ENCODE measurements at places on chromosomes 4 and X.

GRCh38 chrX:54288968-54289367 lies 68.9 kb downstream of the WNK3 start:
- no peak for DNase-seq

- peak; percentile 20 for DNase-seq
Observed at GRCh38 chrX:41421071-41421729, 25.9 kb upstream of the NYX start.

DNA sequence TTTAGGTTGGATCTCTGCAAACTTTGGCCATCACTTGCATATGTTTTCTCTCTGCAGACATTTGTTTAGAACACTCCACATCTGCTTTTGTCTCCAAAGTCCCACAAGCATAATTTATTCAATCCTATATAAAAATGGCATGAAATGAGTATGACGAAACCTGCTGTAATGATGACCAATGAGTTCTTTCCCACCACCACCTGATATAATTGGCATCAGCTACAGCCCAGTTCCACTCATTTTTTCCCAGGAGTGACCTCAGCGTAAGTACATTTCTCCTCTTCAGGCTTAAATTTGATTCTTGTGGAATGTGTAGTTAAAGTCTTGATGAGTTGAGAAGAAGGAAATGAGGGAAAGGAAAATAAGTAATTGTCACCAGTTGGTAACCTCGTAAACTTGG lies 205.1 kb downstream of the AWAT2 start:
- no peak for DNase-seq

DNA sequence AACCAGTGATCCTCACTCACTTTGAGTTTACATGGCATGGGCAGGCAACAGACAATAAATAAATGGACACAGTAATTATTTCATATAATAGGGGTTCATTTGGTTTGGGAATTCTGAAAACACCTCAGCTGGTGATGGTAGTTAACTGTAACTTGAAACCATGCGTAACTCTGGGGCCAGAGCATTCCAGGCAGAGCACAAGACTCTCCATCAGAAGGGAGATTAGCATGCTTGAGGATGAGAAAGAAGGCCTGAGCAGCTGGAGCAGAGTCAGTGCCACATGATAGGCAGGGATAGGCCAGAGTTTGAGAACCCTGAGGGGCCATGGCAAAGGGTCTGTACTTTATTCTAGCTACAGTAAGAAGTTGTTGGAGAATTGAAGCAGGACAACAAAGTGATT lies 56.3 kb upstream of the CXCL8 start:
- DNase-seq: no peak

- no peak for DNase-seq
Observed at GRCh38 chr4:184787766-184788503, 37.8 kb downstream of the ACSL1 start.

GRCh38 chrX:20639115-20639514 lies 372.4 kb upstream of the RPS6KA3 start:
- no peak for DNase-seq

- no peak for DNase-seq
Observed at GRCh38 chr4:16290681-16291420, 64.6 kb upstream of the TAPT1 start.

DNA sequence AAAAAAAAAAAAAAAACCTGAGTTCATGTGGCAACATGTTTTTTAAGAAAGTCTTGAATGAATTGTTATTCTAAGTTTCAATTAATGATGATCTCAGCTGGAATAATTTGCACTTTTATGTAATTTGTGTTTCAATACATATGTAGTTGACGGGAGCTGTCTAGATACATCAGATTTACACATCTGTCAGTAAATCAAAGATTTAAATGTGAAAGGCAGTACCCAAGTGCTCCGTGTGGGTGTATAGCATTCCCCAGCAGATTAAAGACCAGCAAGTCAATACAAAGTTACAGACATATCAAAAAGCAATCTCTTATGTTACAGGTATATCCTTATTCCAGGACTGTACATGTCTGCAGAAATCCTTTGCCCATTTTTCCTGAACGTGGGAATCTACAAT lies 35.2 kb downstream of the SYNPO2 start:
- DNase-seq: peak; percentile 26

DNA sequence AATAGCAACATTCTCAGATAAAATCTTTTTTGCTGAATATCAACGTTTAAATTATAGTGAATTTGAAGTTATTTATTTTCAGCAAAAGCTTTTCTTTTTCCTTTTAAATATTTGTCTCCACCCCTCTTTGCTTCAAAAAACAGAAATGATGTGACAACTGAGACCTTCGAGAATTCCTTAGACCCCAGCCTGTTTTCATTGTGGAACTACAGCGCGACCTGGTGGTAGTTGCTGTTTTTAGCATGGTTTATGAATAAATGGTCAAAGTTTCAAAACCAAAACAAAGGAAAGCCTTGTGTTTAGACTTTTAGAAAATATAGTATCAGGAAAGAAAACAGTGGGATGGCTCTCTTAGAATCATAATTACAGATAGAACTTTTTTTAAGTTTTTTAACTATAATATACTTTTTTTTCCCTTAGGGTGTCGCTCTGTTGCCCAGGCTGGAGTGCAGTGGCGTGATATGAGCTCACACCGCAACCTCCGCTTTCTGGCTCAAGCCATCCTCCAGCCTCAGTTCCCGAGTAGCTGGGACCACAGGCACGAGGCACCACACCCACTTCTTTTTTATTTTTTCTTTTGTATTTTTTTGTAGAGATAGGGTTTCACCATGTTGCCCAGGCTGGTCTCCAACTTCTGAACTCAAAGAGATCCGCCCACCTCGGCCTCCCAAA lies 26.8 kb upstream of the TMEM184C start:
- DNase-seq: peak; percentile 46

DNA sequence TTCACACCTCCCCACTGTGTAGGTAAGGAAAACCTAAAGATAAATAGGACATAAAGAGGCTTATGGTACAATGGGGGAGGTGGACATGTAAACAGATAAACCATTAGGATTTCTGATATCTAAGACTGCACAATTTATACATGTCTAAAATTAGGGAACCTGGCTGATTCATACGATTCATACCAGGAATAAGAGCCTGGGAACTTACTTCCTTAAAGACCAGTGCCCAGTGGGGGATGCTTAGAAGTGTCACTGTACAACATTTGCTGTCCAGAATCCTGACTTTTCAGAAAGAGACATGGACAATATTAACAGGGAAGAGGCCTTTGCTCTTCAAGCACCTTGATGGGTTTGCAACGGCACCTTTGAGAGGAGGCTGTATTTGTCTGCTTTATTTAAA lies 116.8 kb upstream of the KIT start:
- DNase-seq: no peak

- no peak for DNase-seq
Observed at GRCh38 chr4:74097631-74098426, 1.2 kb downstream of the CXCL2 start.

GRCh38 chrX:31547416-31547815 lies 475.6 kb upstream of the FTHL17 start:
- DNase-seq: no peak

- DNase-seq: no peak
Observed at GRCh38 chr4:26151615-26152014, 169.2 kb upstream of the RBPJ start.

- no peak for DNase-seq
Observed at GRCh38 chrX:53704294-53704693, 17.8 kb upstream of the HUWE1 start.

DNA sequence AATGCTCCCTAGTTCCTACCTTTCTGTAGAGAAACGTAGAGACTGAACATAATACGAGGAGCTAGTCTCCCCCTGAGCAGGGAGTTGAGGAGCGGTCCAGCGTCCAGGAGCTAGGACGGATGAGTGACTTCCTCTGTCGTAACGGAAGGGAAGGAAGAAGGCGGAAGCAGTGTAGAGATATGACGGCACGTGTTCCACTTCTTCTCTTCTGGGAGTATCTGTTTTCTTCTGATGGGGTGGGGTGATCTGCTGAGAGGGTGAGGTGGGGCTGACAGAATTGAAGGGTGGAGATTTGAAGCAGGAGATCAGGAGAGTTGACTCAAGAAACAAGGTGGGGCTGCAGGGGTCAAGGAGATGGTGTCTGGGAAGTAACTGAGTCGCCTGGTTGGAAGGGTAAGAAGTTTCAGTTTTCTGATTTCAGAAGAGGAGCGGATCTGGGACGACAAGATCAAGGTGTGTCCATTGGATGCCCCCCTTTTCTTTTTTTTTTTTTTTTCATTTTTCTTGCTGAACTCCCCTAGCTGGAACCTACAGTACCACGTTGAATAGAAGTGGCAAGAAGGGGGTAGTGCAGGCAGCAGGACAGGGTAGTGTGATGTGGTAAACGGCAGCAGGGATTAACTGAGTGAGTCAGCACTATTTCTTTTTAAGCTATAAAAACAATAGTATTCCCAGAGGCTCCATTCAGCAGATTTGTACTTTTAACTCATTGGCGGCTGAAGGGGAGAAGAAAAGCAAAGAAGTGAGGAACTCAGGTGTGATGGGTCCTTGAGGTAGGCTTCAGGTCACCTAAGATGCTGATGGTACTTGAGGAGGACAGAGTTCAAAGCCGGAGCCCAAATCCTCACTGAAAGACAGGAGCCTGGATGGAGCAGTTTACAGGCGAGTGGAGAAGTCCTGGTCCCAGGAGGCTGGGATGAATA lies 50.8 kb upstream of the SETD7 start:
- DNase-seq: peak; percentile 60

- DNase-seq: no peak
Observed at GRCh38 chrX:40108959-40109287, 11.2 kb upstream of the BCOR start.

DNA sequence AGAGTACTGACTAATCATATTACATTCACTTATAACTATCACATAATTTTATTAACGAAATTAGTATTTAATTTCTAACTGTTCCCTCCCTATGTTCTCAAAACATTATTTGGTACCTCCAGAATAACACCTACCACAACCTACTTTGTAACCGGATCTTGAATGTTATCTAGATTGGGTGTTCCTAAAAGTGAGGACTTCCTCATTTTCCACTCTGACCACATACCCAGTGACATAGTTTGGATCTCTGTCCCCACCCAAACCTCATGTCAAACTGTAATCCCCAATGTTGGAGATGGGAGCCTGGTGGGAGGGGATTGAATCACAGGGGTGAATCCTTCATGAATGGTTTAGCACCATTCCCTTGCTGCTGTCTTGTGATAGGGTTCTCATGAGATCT lies 21.8 kb downstream of the NR3C2 start:
- DNase-seq: no peak

- peak; percentile 97 for DNase-seq
Observed at GRCh38 chr4:10288830-10289537, 168.2 kb downstream of the ZNF518B start.

- DNase-seq: peak; percentile 77
Observed at GRCh38 chr4:43458293-43458692, 565.8 kb downstream of the GRXCR1 start.

DNA sequence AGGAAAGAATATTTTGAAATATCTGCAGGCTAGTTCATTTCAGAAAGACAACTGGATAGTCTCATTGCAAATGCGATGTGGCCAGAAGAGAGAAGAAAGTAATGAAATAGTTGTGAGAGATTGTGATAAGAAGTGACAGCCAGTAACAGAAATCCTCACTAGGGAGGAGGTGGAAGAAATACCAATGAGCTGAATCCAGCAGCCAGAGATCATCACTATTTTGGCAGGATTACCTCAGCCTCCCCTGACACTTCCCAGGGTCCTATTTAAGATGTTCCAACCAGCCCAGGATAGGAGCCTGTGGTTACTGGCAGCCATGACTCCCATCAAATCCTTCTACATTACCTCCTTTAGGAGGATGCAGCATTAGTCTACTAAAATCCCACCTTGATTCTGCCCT lies 76.7 kb upstream of the ARHGAP24 start:
- DNase-seq: no peak

GRCh38 chrX:103565197-103565596 lies 20.1 kb upstream of the TCEAL4 start:
- no peak for DNase-seq

- DNase-seq: no peak
Observed at GRCh38 chr4:125392694-125393093, 77.9 kb downstream of the FAT4 start.

DNA sequence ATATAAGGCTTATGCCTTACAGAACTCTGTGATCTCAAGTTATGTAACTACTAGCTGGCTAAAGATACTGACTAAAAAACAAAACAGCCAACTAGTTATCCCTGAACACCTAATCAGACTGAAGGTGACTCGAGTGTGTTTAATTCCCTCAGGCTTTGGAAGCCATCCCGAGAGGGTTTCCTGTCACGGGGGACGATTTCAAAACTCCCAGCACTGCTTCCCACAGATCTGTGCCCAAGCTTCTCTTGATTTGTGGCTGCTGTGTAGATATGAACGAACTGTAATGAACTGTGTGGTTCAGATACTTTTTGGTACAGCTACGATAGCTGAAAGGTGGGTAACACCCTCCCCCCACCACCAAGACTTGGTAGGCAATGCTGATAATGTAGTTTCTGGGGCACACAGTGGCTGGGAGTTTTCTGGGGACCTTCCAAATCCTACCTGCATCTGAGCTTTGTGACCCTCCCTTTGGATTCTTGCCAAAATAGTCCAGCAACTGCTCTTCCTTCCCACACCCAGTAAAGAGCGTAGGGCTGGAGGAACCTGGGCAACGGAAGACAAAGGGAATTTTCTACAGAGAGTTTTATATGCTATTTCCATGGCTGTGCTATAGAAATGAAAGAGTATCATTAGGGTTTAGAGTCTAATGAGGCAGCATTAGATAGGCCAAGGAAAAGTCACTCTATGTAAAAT lies 148.8 kb downstream of the MGST2 start:
- peak; percentile 68 for DNase-seq

DNA sequence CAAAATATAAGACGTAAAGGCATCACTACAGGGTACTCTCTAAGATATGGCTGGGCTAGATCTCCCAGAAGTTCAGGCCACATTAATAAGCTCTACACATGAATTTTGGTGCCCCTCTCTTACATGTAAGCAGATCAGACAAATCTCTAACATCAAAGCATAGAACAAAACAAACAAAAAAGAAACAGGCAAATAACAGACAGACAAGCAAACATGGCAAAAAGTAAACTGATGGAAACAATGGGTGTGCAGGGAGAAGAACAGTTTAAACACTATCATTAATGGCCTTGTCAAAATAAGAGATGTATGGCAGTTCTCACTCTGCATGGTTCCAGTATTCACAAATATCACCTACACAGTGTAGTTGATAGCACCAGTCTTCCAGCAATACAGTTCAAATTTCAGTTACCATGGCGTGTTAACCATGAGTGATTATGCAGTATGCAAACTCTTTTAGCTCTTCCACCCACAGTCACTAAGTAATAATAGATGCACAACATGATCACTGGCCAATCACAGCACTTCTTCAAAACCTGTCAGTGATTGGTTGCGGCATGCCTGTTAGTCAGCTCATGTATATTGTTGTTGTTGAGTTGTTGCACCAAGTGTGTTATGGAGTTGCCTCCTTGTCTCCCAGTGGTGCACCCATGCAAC lies 110.7 kb upstream of the TLR3 start:
- no peak for DNase-seq

DNA sequence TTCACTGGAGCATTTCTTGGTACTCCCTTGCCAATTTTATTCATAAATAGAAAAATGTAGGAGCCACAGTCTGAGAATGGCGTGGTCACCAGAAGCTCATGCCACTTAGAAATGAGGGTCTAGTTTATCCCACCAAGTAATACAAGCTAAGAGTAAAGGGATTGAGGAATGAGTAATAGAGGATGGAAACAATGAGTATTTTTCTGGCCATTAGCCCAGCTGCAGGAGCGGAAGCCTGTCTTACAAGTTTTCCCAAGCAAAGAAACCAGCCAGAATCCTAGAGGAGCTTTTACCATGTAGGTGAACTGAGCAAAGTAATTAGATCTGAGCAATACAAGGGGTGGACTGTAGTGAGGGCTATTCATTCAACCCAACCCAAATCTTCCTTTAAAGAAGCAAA lies 160.7 kb upstream of the NPY2R start:
- DNase-seq: peak; percentile 55

- DNase-seq: peak; percentile 50
Observed at GRCh38 chr4:94743838-94744237, 13.9 kb upstream of the BMPR1B start.
